ENCODE measurements at places on chromosomes 13 and 19.

GRCh38 chr19:35292421-35293362, 731 bp downstream of the MAG start:
- DNase-seq = no peak

GRCh38 chr13:39822437-39822836, 167.0 kb downstream of the COG6 start:
- no peak for DNase-seq

DNA sequence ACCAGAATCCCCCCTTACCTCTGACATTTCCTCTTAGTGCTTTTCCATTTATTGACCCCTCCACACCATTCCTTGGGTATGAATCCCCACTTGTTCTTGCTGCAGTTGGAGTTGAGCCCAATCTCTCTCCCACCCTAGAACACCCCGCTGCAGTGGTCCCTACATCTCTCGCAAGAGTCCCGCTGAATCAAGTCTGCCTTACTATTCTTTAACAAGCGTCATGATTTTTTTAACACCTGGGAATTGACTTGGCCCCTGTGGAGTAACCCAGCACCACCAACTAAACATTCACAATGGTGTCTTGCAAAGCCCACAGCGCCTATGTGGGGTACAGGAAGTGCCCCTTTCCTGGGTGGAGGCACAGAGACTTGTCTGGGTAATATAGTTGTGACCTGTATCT, 13.2 kb upstream of the ZNF599 start:
- DNase-seq = no peak

GRCh38 chr13:22047082-22047784, 376.4 kb downstream of the FGF9 start:
- no peak for DNase-seq

DNA sequence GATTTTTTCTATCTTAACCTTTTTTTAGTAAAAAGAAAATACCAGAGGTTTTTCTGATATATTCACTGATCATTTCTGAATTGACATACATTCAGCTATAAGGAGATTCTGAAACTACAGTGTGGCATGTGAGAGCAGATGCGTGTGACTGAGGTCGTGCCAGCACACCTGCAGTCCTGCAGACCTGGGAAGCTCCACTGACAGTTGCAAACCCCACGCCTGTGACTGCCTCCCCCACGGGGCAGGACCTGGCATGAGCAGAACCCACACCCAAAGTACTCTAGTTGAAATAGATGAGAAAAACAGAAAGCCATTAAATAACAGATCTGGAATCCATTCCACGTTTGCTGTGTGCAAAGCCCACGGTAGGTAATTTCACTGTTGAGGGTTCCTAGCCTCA, 80.7 kb downstream of the TEX29 start:
- no peak for DNase-seq

Data from mesothelial cell of epicardium (in vitro differentiated cells).